Esophagus mucosa (tissue), 1 donor: ENCODE measurements at places on chromosomes 6 and 20. TPM values are rescaled to one million over a fixed set of nuclear protein-coding genes. Genes with fewer than 3 reads are reported as not detected.

CLDN20 gene
- not detected for total RNA-seq

SCGN gene
- total RNA-seq, result not detected

PRR18 gene
- 0.04 TPM for total RNA-seq

GPLD1 gene
- 1.4 TPM for total RNA-seq

CCN5 gene
- total RNA-seq, result 1.9 TPM

RGS17 gene
- total RNA-seq, result 1.6 TPM

CARMIL1 gene
- 18.2 TPM for total RNA-seq

PRDM1 gene
- 94.1 TPM for total RNA-seq
